A375 (cell line): ENCODE measurements at places on chromosomes 6 and 20. TPM values are rescaled to one million over a fixed set of nuclear protein-coding genes. Genes with fewer than 3 reads are reported as not detected.

Gene BPIFA1
- not detected in 2 replicates for total RNA-seq

Gene KHDC1L
- not detected in 2 replicates for total RNA-seq

Gene OR2J1
- not detected in 2 replicates for total RNA-seq

Gene GSTA4
- total RNA-seq: 8.6 and 12.8 TPM in 2 replicates

Gene TCP11
- not detected in 2 replicates for total RNA-seq

Gene PKIB
- 1.4 and 2.3 TPM in 2 replicates for total RNA-seq

Gene CYP24A1
- total RNA-seq: 0.08 TPM in 1 of 2 replicates, not detected in the other

Gene TRIM10
- not detected in 2 replicates for total RNA-seq

Gene TRIM40
- total RNA-seq: not detected in 2 replicates

Gene ZC2HC1B
- not detected in 2 replicates for total RNA-seq

Gene SLC17A4
- total RNA-seq: not detected in 2 replicates

Gene TMEM244
- total RNA-seq: 0.75 TPM in 1 of 2 replicates, not detected in the other

Gene RGS19
- total RNA-seq: 28.6 and 30.1 TPM in 2 replicates

Gene ZNF391
- 1.2 and 3.7 TPM in 2 replicates for total RNA-seq

Gene C20orf144
- total RNA-seq: 0.04 TPM in 1 of 2 replicates, not detected in the other

Gene SLC4A11
- total RNA-seq: 1.5 and 1.7 TPM in 2 replicates

Gene ZNF165
- total RNA-seq: 0.87 and 1.0 TPM in 2 replicates

Gene TRIM31
- not detected in 2 replicates for total RNA-seq

Gene DNAAF9
- total RNA-seq: 2.6 and 2.9 TPM in 2 replicates

Gene HCRTR2
- total RNA-seq: not detected in 2 replicates

Gene OOEP
- not detected in 2 replicates for total RNA-seq

Gene KIF3B
- 15.2 and 18.5 TPM in 2 replicates for total RNA-seq

Gene NHSL1
- total RNA-seq: 27.5 and 34.3 TPM in 2 replicates

Gene HLA-DRB1
- 67.3 and 68.2 TPM in 2 replicates for total RNA-seq

Gene ARMH2
- total RNA-seq: not detected in 2 replicates

Gene HLA-DMA
- 46.9 and 55.9 TPM in 2 replicates for total RNA-seq

Gene SPATS1
- total RNA-seq: not detected in 2 replicates

Gene GNMT
- total RNA-seq: 0.57 TPM in 1 of 2 replicates, not detected in the other
